ENCODE measurements at places on chromosomes 12 and 14.

DNA sequence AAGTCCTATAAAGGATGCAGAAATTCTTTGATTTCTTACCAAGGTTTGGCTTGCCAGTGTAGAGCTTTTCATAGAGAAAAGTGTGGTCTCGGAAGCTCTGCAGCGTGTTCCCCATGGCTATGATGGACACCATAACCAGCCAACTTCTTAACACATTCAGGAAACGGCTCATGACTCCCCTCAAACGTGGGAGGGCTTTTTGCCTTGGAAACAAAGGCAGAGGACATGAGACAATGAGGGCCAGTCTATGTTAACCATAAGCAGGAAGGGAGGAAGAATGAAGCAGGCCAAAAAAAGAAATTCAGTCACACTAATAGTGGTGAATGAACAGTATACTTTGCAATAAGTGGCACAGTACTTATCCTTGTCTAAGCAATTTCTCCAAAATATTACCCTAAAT, 3.3 kb downstream of the ERG28 start:
- no peak for DNase-seq

- no peak for DNase-seq
These were observed 47.8 kb downstream of the HECTD1 start for GRCh38 chr14:31159682-31160296.

DNA sequence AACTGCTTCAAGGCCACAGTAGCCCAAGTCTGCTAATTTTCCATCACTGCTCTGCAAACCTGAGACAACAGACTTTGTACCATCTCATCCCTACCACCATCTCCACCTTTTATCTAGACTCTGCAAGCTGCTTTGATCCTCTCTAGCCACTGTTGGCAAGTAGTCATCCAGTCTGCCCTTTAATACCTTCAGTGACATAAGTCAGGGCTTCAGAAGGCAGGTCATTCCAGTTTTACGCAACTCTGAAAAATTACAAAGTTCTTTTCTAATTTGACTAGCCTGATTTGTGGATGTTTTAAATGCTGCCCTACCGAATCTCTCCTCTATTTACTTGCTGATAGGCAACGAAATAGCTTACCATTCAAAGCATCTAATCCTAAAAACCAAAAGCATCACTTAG, 2.8 kb downstream of the FERMT2 start:
- no peak for DNase-seq

DNA sequence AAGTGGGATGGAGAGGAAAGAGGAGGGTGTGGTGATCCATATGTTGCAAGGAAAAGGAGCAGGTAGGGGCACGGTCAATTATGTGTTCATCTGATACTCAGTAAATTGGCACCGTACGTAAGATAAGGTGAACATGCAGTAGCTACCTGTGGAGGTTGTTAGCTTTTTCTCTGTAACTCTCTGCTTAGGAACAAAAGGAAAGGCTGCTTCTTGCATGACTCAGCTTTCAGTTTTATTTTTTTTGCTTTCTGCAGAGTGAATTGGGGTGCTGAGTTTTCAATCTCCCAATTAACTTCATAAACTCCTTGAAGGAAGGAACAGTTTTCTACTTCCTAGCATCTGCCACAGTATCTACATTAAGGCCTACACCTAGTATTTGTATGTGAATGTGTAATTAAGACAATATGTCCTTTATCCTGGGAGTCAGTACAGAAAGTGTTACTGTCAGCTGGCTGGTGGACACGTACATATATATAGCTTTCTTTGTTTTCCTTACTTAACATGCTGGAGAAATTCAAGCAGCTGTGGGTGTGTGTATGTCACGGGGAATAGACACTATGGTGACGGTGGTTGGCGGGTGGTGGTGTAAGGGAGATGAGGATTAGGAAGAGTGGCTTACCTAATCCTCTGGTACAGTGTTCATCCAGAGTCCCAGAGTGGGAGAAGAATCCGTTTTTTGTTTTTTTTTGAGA, 40.1 kb upstream of the WNK1 start:
- no peak for DNase-seq

- no peak for DNase-seq
These were observed 475.6 kb downstream of the ZFP36L1 start for GRCh38 chr14:68317239-68317638.

- DNase-seq, result no peak
These were observed 353.0 kb upstream of the SFSWAP start for GRCh38 chr12:131357920-131358319.

DNA sequence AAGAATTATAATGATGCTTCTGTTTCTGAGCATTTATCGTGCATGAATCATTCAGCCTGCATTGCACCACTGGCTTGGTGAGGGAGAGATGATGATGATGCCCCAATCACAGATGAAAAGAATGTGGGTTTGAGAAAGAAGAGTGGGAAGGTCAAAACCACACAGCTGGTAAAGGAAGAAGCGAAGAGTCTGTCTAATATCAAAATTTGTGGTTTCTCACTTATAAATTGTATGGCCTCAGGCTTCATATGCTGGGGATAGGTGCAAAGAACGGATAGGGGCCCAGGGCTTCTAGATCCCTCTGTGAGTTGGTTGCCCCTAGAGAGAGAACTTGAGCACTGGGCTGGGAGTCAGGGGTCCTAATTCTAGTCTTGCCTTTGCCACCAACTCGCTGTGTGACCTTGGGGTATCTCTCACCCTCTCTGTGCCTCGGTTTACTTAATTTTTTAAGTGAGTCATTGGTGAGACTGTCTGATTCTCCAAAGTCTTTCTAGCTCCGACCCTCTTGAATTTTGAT, 2.2 kb downstream of the OASL start:
- no peak for DNase-seq

DNA sequence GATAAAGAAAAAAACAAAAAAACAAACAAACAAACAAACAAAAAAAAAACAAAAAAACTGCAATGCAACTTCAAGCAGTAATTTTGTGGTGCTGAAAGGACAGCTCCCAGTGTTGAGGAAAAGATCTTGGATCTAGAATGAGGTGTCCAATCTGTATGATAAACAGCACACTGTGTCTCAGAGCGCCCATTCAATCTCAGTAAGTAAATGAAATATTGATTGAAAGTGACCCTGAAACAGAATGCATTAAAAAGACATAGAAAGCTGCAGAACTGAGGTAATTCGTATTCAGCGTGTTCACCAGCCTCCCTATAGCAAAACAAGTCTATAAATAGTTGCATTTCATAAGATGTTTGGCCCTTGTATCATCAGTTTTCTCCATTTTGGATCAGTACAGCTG, 153.0 kb downstream of the NOVA1 start:
- peak; percentile 29 for DNase-seq

DNA sequence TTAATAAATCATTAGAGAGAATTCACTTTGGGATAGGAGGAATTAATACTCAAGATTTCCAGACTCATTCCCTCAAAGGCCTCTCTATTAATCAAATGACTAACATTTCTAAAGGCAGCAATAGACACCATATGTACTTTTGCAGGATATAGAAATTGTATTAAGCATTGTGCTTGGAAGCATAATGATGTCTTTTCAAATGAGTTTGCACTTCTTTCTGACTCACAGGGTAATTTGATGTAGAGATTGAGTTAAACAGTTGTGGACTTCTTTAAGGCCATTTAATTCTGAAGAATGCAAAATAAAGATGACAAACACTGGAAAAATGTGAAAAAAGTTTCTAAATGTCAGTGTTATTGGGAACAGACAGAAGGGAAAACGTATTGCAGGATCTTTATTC, 63.4 kb upstream of the CSRP2 start:
- no peak for DNase-seq

DNA sequence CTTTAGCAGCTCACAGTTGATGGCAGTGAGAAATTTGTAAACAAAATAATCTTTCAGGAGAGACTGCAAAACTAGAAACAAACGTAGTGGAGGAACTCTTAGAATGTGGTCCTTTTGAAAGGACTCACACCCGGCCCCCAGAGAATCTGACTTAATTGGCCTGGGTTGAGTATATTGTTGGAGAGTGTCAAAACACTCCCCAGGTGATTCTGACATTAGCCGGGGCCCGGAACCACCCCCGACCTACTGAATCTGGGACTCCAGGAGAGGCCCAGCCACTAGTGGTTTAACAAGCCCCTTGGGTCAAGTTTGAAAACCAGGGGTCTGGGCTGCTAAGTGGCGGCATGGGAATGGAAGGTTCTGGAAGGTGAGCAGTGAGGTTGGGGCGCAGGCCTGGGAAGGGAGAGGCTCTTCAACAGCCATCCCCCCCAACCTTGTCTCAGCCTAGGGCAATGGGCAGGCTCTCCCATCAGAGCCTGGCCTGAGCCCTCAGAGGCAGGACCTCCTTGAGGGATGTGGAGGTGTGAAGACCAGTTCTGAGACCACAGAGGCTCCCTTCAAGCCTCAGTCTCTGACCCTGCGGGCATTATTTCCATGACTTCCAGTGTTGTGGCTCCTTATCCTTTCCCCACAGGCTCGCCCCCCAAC, 1.1 kb upstream of the ELK3 start:
- no peak for DNase-seq

DNA sequence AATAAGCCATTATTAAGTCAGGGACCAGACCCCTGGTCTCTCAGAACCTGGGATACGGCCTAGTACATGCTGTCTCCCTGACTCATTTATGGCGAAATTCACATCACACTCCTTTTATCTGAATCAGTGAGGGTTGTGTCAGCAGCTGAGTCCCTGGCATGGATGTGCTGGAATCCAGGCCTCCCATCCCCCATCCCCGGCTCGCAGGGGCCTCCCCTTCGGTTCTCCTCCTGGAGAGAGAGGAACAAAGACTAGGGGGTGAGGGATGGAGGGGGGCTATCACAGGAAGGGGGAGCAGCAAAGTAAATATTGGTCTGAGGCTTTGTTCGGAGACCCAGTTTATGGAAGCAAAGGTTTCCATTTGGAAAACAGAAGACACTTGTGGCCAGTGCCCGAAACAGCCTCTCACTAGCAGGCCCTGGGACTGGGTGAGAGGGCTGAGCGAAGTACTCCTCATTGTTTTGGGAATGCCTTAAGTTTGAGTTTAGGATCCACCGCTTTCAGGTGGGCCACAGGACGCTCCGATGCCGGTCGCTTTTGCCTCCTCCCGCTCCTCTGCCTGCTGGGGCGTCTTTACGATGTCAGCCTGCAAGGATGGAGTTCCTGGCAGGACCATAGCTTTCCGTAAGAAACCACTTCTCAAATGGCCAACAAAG, 145.0 kb downstream of the PRKCH start:
- DNase-seq, result no peak

- DNase-seq, result no peak
These were observed 19.5 kb downstream of the PRKAB1 start for GRCh38 chr12:119687406-119687805.

DNA sequence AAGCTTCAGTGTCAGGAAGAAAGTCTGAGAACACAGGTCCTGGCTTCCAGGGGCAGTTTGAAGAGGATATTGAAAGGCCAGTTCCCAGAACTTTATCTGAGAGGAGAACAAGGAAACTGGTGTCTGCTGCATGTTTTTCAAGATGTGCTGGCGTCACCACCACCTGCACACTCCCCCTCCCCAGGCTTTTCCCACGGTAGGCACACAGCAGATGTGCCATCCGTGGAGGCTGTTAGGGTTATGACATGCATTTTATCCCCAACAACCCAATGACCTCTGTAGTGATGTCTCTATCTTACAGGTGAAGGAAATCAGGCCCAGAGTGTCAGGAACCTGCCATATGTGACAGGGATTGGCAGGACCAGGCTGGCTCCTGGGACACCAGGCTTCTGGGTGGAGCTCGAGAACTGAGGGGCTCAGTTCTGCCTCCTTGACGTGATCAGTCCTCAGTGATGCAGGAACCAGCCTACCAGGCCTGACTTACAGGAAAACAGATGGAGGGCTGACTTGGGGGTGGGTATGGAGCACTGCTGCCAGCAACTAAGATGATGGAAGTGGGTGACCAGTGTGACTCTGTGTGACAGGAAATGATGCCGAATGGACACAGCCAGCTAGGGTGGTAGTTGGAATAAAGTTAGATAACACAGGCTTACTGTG, 16.8 kb downstream of the SLC25A47 start:
- DNase-seq, result no peak

DNA sequence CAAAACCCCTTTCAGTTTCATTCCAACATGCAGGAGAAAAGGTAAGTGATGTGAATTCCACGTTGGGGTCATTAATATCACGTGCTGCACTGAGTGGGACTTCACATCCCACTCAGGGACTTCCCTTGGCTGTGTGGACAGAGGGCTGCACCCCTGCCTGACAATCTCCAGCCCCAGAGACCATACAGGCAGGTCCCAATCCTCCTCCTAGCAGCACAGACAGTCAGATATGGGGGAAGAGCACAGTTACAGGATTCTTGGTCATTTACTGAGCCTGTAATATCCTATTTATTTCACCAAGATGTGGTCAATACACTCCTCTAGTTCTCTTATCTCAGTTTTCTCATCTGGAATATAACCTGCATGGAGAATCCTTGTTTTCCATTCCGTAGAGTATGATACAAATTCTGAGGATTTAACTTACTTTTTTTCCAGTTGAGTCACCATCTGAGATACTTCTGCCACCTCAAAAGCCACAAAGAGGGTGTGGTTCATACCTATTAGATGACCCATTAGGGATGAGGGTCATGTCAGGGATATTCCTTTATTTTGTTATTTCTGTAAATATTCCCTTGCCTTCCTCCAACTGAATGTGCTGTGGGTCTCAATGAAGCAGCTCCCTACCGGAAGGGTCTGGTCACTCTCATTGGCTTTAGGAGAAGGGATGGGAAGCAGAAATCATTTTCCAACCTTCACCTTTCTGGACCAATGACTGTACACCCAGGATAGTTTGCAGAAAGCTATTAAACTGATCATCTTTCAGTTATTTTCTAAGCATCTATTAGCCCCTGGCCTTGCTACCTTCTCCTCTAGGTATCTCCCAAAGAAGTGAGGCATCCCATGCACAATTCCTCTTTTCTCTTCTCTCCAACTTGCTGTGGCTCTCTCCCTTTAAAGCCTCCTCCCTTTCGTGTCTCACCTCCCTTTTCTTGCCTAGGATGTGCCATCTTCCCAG, 43.0 kb upstream of the NTF3 start:
- no peak for DNase-seq

Measured in endothelial cell (in vitro differentiated cells).